Activated naive CD4-positive, alpha-beta T cell (primary cell): ENCODE measurements at places on chromosomes 7 and 10.

- DNase-seq = no peak
Observed at GRCh38 chr7:41156268-41156667, 546.6 kb downstream of the INHBA start.

- no peak for DNase-seq
Observed at GRCh38 chr7:621572-622285, 102.1 kb upstream of the PDGFA start.

DNA sequence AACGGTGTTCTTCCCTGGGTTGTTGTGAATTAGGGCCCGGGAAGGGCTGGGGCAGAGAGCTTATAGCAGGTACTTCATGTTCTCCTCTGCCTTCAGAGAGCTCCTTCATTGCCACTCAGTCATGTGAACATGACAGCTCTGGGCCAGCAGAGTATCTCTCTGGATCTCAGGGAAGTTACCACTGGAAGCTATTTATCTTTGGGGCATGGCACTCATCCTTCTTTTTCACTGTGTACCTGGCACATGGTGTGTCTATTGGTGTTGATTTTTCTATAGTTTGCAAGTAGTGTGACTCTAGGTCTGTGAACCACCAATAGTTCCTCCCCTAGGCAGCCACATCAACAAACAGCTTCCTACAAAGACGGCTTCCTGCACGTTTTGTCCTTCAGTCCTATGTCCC is 156.6 kb downstream of the PKD1L1 start:
- no peak for DNase-seq

DNA sequence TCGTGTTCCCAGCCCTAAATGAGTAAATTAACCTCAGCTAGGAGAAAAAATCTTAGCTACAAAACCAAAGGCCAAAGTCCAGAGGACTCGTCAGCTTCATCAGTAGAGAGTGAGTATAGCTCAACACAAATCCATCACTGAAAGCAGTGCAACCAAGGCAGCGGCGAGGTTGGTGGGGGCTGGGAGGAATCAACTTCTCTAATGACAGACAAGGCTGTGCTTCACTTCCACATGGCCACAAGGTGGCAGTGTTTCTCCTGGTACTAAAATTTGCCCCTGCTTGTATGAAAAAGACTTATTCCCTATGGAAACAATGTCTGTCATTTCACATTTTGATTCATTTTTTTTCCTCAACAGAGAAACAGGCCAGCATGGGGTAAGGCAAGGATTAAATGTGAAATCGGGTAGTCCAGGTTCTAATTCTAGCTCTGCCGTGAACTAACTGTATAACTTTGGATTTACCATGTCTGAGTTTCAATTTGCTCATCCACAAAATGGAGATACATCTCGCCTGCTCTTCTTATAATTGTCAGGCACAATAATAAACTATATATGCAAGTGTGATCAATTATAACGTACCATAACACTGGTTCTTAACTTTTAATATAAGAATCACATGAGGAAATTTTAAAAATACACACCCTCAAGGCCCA is 39.3 kb downstream of the FAS start:
- peak; percentile 9 for DNase-seq

- no peak for DNase-seq
Observed at GRCh38 chr10:62554632-62555199, 180.5 kb downstream of the ZNF365 start.
